Ovary (tissue), 10 donors: ENCODE measurements at places on chromosomes 1 and 21. TPM values are rescaled to one million over a fixed set of nuclear protein-coding genes. Genes with fewer than 3 reads are reported as not detected.

DNA sequence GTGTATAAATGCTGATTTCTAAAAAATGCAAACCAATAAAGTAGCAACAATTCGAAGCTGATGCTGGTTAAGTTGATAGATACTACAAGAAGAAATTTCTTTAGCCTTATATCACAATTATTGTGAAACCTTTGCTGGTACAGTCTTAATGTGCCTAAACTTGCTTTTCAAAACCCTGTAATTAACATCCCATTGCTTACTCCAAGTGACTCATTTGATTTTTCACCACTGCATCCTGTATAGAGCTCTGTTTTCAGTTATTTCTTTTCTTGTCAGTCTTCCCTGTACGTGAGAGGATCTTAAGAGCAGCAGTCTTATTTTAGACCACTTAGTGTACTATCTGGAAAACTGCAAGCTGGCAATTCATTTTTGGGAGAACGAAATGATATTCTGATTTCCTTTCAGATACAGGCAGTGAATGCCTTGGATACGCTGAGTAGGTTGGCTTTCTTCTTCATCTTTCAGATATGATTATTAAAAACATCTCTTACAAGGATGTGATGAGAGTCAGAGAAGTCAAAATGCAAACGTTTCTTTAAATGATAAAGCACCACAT, 210.3 kb downstream of the KCTD3 start:
- H3K4me3 ChIP-seq, result no peak overlapping the region
- H3K4me1 ChIP-seq, result no peaks in the 10 kb centered on the region
- H3K36me3 ChIP-seq, result no peaks in the 10 kb centered on the region

DNA sequence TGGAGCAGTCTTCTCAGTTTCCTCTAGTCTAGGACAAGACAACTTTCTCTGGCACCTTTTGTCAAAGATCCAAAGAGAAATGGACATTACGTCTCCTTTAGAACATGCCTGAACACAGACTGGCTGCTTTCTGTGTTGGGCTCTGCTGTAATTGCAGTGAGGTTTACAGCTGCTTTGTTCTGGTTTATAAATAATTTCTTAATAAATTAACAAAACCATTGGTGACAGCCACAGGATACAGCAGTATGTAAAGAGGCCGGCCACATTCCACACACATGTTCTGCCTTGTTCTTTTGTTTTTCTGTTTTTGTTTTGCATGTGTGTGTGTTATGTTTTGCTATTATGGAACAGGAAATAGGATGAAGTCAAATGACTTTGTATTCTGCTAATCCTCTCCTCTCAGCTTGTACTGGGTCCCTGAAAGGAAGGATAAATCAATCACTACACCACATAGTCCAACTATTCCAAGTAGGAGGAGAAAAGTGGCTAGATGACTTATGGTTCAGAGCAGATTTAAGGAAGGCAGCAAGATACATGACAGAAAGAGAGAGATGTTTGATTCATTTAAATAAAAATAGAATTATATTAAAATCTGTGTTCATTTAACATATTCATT, 161.5 kb upstream of the ESRRG start:
- no peak overlapping the region for H3K4me3 ChIP-seq
- no peaks in the 10 kb centered on the region for H3K36me3 ChIP-seq
- no peak overlapping the region for H3K27ac ChIP-seq
- H3K27me3 ChIP-seq, result no peaks in the 10 kb centered on the region

DNA sequence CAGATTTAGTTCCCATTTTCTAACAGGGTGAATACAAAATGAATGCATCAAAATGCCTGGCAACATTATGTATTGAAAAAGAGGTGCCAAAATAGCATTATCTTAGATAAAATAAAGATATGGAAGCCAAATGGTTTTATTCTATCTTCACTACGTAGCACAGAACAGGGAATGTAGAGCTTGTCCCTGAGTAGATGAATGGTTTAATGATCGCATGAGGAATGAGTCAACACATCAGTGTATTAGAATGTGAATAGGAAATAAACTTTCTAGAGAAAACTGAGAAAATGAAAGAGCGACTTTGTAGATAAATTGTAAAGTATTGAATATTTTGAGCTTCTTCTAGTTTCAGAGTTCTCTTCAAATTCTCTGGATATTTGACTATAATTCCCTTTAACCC, 74.3 kb downstream of the BRINP3 start:
- DNase-seq, result no peak
- H3K36me3 ChIP-seq, result no peaks in the 10 kb centered on the region
- no peaks in the 10 kb centered on the region for H3K27me3 ChIP-seq

- no peaks in the 10 kb centered on the region for H3K36me3 ChIP-seq
- no peak for DNase-seq
- no peak overlapping the region for H3K4me3 ChIP-seq
- no peaks in the 10 kb centered on the region for H3K4me1 ChIP-seq
- no peak overlapping the region for H3K27ac ChIP-seq
These were observed 25.0 kb downstream of the GIPC2 start for GRCh38 chr1:78070758-78071157.

GRCh38 chr1:9281908-9282695, 10.6 kb upstream of the SPSB1 start:
- H3K36me3 ChIP-seq, result no peaks in the 10 kb centered on the region
- H3K4me3 ChIP-seq, result no peak overlapping the region
- H3K27me3 ChIP-seq, result no peaks in the 10 kb centered on the region
- no peak for DNase-seq
- H3K4me1 ChIP-seq, result peaks cover 4% of the 10 kb centered on the region
- no peak overlapping the region for H3K27ac ChIP-seq

- no peaks in the 10 kb centered on the region for H3K4me1 ChIP-seq
- H3K36me3 ChIP-seq, result no peaks in the 10 kb centered on the region
- H3K27me3 ChIP-seq, result no peaks in the 10 kb centered on the region
- no peak overlapping the region for H3K27ac ChIP-seq
These were observed 9.9 kb upstream of the TDRD10 start for GRCh38 chr1:154492115-154492514.

GRCh38 chr1:116345843-116346242, 27.2 kb upstream of the ATP1A1 start:
- no peaks in the 10 kb centered on the region for H3K27me3 ChIP-seq
- no peaks in the 10 kb centered on the region for H3K36me3 ChIP-seq
- H3K27ac ChIP-seq, result no peak overlapping the region
- no peak overlapping the region for H3K4me3 ChIP-seq

DNA sequence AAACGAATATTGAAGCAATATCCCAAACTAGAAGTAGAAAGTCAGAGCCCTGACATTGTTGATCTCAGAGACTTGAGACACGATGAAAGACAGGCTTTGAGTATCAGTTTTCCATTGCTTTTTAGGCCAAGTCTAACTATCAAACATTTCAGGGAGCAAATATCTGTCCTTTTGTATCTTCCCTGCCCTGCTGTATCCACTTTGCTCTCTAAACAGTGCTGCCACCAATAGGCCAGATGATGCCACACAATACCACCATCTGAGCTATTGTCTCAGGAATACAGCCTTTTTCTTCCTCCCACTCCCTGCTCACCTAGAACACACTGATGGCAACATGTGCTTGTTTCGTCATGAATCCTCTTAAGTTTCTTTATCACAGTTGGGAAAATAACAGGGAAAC, 62.6 kb upstream of the SPAG17 start:
- no peak overlapping the region for H3K27ac ChIP-seq
- H3K27me3 ChIP-seq, result no peaks in the 10 kb centered on the region
- H3K4me1 ChIP-seq, result no peaks in the 10 kb centered on the region
- DNase-seq, result no peak

DNA sequence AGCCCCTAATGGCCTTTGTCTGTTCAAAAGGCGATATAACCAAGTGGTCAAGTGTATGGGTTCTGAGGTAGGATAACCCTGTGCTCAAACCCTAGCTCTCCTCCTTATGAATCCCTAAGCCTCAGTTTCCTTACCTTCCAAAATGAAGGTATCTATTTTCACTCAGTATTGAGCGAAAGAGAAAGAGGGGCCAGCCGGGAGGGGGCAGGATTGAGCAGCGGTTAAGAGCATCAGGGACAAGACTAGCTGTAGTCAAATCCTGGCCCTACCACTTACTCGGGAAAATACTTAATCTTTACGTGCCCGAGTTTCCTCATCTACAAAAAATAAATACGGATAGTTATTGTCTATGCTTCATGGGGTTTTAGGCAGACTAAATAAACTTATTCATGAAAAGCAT, 25.7 kb downstream of the LY9 start:
- no peaks in the 10 kb centered on the region for H3K27me3 ChIP-seq
- H3K36me3 ChIP-seq, result no peaks in the 10 kb centered on the region
- no peak for DNase-seq

FCGR3A gene
- total RNA-seq, result 4.8 TPM

DAB1 gene
- 0.34 TPM for total RNA-seq

AIM2 gene
- 0.95 TPM for total RNA-seq
